ENCODE measurements at places on chromosomes 2 and 18. TPM values are rescaled to one million over a fixed set of nuclear protein-coding genes. Genes with fewer than 3 reads are reported as not detected.
A peak's percentile ranks its signal among the peaks of the same experiment; 100 is the strongest.

GRCh38 chr18:58315041-58315440 is 271.0 kb downstream of the NEDD4L start:
- no peak for DNase-seq

PRKAG3 gene
- total RNA-seq = not detected

HOXD4 gene
- total RNA-seq = not detected

GRCh38 chr2:20657522-20658235 is 6.8 kb upstream of the HS1BP3 start:
- DNase-seq = no peak

- no peak for DNase-seq
Observed at GRCh38 chr18:37985126-37985525, 419.5 kb upstream of the CELF4 start.

DNA sequence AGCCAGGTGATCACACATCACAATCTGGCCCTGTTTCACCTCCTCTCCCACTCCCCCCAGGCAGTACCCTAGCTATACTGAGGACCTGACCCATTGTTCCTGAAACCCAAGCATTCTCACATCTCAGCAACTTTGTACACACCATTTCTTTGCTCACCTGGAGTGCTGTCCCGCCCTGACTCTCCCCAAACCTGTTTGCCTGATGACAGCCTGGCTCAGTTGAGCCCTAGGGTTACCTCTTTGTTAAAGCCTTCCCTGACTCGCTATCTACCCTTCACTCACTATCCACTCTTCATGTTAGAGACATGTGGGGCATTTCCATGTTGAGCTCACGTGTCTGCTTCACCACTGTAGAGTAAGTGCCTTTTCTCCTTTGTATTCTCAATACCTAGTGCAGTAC is 49.1 kb downstream of the GREB1L start:
- DNase-seq = no peak

ITGA6 gene
- 68.5 TPM for total RNA-seq

RAB27B gene
- total RNA-seq = 8.5 TPM

DNA sequence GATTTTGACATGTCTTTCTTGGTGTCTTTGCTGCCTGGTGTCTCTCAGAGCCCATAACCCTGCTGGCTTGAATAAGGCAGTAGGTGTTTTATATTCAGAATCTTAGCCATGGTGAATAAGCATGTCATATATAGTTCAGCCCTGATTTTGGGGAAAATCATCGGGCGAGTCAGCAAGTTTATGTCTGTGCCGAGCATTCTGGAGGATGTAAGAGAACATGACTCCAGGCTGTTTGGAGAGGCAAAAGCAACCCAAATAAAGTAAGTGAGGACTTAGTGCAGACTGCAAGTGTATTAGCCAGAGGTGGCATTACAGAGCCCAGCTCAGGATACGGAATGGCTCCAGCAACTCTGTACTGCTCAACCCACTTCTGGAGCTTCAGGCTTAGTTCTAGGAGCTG is 50.3 kb downstream of the TCF7L1 start:
- DNase-seq = no peak

GALNT13 gene
- total RNA-seq = not detected

DNA sequence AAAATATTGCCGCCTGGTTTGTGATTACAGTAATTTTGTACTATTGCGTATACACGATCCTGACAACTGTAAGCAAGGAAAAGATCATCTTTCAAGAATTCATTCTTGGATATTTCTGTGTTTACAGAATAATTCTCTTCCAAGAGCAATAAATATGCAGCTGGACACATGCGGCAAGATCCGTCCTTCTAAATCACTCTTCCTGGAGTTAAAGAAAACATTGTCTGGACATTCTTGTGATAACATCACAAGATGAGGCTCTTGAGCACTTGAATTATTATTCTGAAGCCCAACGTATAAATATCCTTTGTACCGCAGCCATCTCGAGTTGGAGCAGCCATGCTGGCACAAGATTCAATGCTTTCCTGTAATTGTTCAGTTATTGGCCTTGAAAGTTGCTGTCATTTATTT is 9.9 kb downstream of the FHL2 start:
- no peak for DNase-seq

GRCh38 chr18:10840743-10841142 is 308.6 kb downstream of the PIEZO2 start:
- DNase-seq = no peak

- no peak for DNase-seq
Observed at GRCh38 chr18:22543769-22544168, 126.1 kb upstream of the CTAGE1 start.

DNA sequence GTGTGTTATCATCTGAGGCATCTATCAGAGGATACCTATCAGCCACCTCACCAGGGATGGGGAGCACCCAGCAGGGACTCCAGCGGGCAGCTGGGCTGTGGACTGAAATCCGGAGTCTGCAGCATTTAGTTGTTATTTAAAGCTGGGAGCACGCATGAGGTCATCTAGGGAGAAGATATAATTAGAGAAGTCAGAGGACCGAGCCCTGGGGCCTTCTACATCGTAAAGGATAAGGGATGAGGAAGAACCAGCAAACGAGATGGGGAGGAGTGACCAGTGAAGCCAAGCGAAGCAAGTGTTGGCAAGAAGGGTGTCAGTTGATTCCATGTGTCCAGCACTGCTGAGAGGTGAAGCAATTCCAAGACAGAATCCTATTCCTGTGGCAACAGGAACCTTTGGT is 70.3 kb downstream of the STEAP3 start:
- no peak for DNase-seq

GRCh38 chr18:48314690-48315089 is 94.5 kb downstream of the ZBTB7C start:
- DNase-seq = no peak

GRCh38 chr2:46000660-46001059 is 296.5 kb upstream of the EPAS1 start:
- DNase-seq = no peak

DNA sequence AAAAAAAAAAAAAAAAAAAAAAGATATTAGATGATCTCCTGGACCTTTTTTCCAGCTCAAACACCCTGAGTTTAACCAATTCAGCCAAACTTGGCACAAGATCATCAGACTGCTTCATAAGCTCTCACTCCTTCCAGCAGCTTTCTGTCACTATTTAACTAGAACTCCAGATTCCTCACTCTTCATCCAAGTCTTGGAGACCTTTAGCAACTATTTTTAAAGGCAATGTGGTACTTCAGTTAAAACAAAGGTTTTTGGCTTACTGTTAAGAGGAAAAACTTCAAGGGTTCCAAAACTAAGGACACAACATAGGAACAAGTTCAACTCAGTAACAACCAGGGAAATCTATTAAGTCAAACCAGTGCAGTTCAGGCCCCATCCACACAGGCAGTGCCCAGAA is 23.2 kb downstream of the LAMA1 start:
- DNase-seq = no peak

GRCh38 chr18:10560452-10561045 is 34.7 kb downstream of the NAPG start:
- peak; percentile 39 for DNase-seq

- DNase-seq = no peak
Observed at GRCh38 chr2:191869178-191869577, 22.3 kb upstream of the CAVIN2 start.

GRCh38 chr2:169980001-169980400 is 152.7 kb downstream of the UBR3 start:
- DNase-seq = no peak

FNDC4 gene
- total RNA-seq = 0.39 TPM

DNA sequence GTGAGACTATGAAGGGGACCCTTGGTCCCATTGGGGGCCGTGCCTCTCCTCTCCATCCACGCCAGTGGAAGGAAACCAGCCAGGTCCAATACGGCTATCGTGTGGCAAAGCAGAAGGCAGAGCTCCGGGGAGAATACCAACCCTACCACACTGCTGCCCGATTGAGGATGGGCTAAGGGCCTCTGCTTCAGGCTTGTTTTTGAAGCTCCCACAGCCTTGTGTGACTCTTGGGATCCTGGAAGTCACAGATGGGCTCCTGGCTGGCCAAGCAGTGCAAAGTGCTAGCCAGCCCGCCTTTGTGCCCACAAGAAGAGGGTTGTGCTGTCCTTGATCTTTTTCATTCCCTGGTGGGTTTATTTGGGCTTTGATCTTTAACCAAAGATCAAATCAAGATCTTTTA is 70.6 kb upstream of the ID2 start:
- DNase-seq = no peak

DNA sequence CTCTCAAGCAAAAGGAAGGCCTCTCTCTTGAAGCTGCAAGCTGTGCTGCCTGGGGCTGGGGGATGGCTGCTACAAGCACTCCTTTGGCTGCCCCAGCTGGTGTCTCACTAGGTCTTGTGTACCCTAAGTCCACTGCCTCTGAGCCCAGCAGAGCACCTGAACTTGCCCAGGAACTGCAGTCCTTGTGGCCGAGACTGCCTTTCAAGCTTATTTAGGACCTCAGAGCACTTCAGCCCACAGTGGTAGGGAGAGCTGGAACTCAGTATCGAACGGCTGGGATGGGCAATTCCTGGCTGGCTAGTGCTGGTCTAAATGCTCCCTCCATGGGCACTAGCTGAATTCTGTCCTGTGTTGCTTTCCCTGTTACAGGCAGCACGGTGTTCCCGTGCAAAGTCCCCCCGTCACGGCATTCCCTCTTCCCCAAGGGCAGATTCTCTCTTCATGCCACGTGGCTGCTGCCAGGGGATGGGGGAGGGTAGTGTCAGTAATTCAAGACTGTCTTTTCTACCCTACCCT is 25.9 kb downstream of the STPG4 start:
- DNase-seq = no peak

DNA sequence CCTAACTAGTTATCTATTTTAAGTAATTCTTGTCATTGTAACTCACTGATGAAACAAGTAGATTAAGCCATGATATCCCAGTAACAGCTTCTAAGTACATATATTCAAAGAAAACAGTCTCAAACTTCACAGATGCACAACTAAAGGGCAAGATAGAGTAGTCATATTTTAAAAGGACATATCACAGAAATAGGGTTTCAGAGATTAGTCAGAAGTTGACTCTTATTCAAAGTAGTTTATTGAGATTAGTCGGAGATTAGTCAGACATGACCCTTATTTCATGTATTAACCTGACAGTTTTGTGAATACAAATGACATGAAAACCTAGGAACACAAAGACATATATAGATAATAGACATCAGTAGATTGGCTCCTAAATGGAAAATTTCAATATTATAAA is 15.9 kb upstream of the CHAC2 start:
- DNase-seq = no peak

- no peak for DNase-seq
Observed at GRCh38 chr2:136154384-136154783, 36.4 kb upstream of the CXCR4 start.

GRCh38 chr18:12862467-12862866 is 21.6 kb downstream of the PTPN2 start:
- no peak for DNase-seq

DNA sequence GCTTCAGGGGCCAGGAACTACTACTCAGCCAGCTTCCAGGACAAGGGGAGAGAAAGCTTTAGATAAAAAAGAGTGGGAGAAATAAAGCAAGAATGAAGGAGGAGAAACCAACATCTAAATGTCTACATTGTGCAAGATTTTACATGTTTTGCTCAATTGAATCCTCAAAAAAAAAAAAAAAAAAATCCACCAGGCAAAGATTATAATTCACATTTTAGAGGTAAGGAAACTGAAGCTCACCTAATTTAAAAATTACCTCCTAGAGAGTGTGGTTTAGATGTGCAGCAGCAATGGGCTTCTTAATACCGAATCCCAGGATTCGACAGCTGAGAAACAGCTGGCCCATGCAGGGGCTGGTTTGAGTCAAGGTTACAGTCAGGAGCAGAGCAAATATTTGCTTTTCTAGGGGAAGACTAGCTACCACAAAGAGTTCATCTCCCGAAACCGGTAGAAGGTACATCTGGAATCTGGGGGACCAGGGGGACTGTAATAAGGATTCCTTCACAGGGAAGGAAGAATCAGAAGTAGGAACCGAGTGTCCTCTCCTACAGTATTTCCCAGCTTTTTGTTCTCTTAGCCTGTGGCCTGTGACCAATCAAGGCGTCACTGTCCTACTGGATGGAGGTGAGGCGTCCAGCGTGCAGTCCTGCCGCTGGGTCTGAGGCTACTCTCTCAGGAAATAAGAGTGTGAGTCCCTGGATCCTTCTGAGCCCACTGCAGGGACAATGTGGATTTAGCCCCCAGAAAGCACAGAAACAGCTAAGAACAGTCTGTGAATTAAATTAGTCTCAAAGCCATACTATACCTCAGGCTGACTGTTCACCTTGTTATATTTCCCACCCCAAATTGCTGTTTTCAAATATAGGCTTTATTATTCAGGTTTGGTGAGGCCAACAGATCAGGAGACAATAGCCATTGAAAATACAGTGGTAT is 42.3 kb downstream of the IL1R2 start:
- DNase-seq = no peak

DNA sequence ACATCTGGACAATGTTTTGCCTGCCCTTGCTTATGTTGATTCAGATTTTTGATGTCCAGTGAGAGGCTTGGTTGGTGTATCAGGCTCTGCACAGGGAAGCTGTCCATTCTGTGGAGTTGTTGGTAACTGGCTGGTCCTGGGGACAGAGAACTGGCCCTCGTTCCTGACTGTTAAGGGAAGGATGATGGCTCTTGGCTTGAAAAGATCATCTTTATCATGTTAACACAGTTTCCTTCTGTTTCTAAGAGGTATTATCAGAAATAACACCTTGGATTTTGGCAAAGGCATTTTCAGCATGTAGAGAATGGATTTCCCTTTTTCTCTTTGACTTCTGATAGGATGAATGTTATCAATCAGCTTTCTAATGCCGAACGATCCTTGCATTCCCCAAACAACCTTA is 19.3 kb downstream of the STK25 start:
- no peak for DNase-seq

DNA sequence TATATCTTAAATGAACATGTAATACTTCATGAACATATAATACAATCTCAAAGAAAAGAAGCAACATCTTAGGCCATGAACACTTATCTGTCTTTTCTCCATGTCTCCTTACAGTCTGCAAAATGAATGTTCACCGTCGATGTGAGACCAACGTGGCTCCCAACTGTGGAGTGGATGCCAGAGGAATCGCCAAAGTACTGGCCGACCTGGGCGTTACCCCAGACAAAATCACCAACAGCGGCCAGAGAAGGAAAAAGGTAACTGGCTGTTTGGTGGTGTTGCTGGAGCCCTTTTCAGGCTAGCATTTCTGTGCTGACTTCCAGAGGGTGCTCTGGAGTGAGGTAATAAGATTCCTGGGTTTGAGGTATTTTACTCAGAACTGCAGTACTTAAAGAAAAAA is 295.9 kb upstream of the EPAS1 start:
- DNase-seq = no peak

DNA sequence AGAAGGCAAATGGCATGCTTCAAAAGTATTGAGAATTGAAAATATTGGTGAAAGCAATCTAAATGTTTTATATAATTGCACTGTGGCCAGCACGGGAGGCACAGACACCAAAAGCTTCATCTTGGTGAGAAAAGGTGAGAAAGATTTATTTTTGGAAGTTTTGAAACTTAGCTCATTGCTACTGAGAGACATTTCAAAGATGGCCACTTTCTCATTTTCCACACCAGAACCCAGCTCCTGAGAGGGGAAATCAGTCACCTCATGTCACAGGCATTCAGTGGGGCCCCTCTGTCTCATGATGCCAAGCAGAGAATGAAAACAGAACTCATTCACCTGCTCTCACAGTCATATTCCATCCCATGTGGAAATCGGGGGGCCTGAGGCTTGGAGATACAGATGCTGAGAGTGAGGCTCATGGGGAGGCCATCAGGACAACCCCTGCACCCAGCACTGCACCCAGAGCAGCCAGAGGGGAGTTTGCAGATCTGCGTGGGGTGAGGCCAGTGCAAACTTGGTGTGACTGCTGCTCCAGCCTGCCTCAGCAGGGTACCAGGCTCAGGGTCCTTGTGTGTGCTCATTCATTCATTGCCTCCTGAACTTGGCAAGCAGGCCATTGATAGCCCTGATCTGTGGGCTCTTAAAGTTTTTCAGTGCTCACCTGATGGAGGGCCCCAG is 31.4 kb downstream of the IL18R1 start:
- no peak for DNase-seq
